ENCODE measurements at places on chromosomes 12 and 14.
A peak's percentile ranks its signal among the peaks of the same experiment; 100 is the strongest.

GRCh38 chr12:92810370-92810769, 107.6 kb downstream of the PLEKHG7 start:
- DNase-seq: no peak

DNA sequence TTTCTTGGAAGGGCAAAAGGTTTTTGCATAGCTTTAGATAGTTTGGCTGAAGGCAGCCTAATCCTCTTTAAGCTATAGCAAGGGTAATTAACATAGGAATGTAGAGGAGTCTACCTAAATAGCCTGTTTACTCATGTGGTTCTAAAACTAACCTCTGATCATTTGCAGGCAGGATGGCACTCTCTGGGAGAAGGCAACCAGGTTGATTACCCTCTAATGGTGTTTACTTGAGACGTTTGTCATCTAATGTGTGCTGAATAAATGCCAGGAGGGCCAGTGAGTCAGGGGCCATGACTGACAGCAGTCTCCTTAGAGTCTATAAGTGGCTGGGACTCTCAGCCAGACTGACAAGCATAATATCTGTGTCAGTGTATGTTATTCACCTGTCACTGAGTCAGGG, 286.4 kb downstream of the PCNX1 start:
- DNase-seq: no peak

GRCh38 chr12:91818227-91819131, 327.2 kb downstream of the BTG1 start:
- no peak for DNase-seq

DNA sequence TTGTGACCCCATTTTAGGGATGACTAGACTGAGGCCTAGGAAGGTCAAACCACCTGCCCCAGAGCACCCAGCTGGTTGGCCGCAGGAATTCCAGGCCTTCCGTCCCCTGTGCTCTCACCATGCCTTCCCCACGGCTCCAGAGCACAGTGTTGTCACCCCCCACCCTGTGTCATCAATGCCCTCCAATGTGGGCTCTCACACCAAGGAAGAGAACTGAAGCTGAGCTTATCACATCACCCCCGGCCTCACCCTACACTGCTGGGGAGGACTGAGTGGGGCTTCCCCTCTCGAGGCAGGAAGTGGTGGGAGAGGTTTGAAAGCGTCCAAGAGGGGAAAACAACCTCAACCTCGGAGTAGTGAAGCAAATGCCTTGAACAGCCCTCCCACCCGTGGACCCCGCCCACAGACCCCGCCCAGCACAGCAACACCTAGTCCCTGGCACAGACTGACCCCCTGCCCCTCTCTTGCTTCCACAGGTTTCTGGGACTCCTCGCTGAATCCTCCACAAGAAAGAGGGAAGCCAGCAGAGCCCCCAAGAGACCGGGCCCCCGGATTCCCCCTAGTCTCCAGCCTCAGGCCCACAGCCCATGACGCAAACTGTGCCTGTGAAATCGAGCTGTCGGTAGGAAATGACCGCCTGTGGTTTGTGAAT, 97.2 kb downstream of the LGMN start:
- DNase-seq: peak; percentile 74

DNA sequence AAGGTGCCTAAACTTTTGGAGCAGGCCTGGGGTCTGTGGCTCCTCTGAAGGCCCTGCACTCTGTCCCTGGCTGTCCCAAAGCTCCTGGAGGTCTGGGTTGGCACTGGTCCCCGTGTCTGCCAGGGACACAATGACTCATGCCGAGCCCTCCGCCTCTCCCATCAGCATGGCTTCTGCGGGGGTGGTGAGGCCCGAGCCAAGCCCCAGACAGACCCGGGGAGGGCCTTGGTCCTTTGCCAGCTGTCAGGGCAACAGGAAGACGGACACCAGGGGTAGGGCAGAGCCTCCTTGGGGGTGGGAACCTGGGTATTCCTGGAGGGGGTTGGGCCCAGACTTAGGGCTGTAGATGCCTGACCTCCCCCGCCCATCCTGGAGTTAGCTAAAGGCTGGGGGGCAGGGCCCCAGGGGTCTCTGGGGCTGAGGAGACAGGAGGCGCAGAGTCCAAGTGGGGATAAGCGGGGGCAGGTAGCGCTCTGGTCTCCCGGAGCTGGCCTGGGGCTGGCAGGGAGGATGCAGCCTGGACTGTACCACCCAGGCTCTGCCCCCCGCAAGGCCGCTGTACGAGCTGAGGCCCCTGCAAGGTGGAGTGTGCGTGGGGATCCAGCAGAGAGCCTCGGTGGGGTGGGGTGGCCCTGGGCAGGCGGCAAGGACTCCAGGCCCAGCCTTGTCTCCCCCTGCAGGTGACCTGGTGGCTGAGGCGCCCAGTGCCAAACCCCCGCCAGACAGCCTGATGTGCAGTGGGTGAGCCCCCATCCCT, 16.4 kb upstream of the PUS1 start:
- DNase-seq: peak; percentile 89

GRCh38 chr12:4432878-4433744, 12.5 kb downstream of the FGF6 start:
- DNase-seq: no peak

GRCh38 chr12:117646520-117646919, 285.1 kb upstream of the NOS1 start:
- no peak for DNase-seq

GRCh38 chr12:48454667-48455066, 17.7 kb upstream of the ANP32D start:
- peak; percentile 51 for DNase-seq

- peak; percentile 5 for DNase-seq
Measured at GRCh38 chr12:81329085-81329484, 251.2 kb downstream of the ACSS3 start.

GRCh38 chr14:101167428-101167827, 263.9 kb upstream of the RTL1 start:
- DNase-seq: no peak

GRCh38 chr12:98360401-98360800, 155.0 kb upstream of the TMPO start:
- DNase-seq: no peak

DNA sequence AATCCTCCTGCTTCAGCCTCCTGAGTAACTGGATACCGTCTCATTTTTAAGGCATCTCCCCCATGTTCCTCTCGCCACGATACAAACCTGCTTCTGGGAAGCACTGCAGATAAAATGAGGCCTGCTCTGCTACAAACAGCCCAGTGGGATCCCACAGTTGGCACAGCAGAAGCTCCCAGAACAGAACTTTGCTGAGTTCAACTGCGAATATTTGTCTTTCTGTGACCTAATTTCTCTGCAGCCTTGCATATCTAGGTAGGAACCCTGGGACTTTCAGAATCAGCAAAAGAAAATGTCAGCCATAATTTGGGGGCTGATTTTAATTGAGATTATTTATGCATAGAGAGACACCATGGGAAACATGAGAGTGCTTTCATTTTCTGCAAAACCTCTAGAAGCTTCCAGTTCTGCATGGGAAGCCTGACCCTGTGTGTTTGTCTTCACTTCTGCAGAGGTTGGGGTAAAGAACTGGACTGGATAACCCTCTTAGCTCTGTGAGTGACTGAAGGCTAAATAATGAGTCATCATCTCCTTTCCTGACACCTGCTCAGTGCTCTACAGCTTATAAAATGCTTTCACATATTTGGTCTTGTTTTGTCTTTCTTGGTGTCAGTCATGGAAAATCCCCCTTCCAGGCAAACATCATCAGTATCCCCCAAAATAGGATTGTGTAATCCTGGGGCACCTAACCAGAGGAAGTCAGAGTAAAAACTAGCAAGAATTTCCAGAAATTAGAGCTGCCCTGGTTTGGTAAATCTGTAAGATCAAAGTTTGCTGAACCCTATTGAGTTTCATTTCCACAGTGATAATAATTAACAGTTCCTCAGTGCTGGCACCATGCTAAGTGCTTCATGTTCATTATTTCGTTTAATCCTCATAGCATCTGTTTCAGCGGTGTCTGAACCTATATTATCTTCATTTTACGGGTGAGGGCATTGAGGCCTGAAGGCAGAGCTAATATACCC, 185.8 kb downstream of the SLC15A4 start:
- DNase-seq: no peak

DNA sequence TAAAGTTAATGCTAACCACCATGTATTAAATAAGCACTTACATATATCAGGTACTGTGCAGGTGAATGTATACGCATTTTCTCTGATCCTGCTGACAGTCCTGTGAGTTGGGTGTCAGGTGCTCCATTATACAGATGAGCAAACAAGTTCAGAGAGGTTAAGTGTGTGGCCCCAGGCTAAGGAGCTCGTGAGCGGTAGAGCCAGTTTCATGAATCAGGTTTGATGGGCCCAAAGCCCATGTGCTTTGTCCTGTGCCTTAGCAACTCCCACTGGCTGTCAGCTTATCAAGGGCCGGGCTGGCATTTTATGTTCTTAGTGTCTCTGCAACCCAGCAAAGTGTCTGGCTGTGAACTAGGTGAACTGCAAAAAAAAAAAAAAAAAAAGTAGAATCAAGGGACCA, 701.2 kb upstream of the TBX3 start:
- no peak for DNase-seq

DNA sequence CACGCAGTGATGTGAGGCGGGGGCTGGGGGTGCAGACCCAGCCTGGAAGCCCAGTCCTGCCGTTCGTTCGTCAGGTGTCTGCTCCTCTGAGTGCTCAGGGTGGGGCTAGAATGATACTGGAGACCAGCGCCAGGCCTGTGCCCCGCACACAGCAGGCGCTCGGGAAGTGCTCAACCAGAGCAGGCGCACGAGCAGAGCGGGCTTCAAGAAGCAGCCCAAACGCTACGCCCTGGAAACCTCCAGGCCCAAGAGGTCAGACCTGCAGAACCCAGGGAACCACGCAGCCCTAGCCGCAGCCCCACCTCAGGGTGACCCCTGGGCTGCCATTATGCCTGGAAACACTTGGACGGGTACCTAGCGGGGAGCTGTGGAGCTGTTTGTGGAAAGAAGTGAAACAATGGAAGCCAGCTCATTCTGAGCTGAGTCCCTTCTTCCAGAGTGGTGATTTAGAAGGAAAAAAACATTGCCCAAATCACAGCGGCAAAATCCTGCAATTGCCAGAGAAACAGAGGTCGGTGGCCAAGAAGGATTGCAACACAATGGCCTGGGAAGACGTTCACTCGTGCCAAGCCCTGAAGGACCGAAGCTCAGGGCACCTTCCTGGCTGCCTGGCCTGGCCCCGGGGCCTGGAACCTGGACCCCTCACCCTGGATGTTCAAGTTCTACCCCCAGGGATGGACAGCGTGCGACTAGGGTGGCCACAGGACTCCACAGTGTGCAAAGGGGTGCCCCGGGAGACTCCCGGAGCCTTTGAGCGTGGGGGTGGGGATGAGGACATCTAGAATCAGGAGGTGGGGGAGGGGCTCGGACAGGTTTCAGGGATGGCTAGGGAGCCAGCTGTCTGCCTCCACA, 40.4 kb upstream of the DIO3 start:
- DNase-seq: no peak

DNA sequence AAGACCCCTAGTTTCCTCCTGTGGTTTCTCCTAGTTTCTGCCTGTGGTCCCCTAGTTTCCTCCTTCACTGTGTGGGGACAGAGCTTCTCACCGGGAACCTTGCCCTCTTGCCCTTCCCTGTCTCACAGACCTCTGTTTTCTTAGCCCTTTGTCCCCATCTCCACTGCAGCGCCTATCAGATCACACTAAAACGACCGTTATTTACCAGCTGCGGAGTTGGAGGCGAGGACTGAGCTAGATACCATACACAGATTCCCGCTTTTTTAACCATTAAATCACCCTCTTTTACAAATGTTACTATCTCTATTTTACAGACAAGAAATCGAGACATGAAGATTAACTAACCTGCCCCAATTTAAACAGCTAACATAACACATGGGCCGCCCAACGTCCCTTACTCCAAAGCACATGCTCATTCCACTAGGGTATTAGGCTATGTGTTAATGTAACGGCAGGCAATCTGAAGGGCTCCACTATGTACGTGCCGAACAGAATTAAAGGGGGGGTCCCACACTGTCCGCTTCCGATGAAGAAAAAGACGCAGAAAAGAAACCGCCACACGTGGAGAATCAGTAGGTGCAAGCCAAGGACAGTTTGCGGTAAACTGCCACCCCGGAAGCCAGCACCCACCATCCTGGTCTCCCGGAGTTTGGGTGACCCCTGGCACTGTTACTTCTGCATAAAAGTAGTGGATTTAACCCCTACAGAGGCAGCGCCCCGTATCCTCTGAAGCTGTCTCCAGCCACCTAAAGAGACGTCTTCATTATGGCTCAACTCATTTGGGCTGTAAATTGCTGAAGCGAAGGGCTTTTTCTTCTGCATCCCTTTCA, 1.9 kb upstream of the FKBP4 start:
- DNase-seq: peak; percentile 76

DNA sequence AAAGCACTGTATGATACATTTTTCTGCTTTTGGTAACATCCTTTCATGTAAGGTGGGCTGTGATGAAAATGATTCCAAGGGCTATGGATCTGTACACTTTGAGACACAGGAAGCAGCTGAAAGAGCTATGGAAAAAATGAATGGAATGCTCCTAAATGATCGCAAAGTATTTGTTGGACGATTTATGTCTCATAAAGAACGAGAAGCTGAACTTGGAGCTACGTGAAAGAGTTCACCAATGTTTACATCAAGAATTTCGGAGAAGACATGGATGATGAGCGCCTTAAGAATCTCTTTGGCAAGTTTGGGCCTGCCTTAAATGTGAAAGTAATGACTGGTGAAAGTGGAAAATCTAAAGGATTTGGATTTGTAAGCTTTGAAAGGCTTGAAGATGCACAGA, 22.1 kb upstream of the SRGAP1 start:
- no peak for DNase-seq

GRCh38 chr12:116918464-116918863, 7.7 kb downstream of the FBXW8 start:
- DNase-seq: no peak

DNA sequence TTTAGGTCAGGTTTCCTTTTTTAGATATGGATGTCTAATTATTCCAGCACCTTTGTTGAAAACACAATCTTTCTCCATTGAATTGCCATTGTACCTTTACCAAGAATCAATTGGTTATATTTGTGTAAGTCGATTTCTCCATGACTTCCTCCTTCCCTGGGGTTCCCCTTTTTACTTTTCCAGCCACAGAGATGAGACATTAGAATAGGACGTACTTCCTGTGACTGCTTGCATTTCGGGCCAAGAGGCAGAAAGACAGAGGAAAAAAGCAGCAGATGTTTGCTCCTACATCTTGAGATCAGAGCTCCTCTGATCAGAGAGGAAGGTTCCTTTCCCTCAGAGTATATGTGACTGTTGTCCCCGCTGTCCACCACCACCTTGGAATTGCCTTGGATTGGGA, 453.7 kb upstream of the RGS6 start:
- peak; percentile 36 for DNase-seq

- DNase-seq: no peak
Measured at GRCh38 chr12:42104784-42105183, 39.9 kb downstream of the GXYLT1 start.

GRCh38 chr14:39582028-39582654, 149.9 kb upstream of the FBXO33 start:
- DNase-seq: no peak

- no peak for DNase-seq
Measured at GRCh38 chr12:57549203-57549908, 488 bp upstream of the KIF5A start.
